ENCODE measurements at places on chromosomes 2 and 18.
A peak's percentile ranks its signal among the peaks of the same experiment; 100 is the strongest.

- no peak for DNase-seq
Observed at GRCh38 chr2:85032621-85033020, 61.7 kb downstream of the KCMF1 start.

- DNase-seq: peak; percentile 66
Observed at GRCh38 chr2:55049043-55049820, 1.0 kb downstream of the RTN4 start.

DNA sequence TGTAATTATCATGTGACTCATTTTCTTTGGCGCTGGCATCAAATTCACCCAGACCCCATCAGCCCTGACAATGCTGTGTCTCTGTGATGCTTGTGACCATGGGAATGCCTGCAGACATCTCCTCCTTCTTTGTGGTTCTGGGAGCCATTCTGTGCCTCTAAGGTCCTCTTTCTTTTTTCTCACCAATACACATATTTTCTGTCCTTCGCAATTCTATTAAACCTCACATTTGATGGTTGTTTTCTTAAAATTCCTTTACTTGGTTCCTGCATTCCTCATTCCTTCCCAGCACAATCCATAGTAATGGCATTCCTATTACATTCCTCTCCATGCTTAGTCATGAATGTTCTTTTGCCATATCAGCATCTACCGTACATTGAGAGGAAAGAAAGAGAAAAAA, 375.3 kb downstream of the PIK3C3 start:
- no peak for DNase-seq

GRCh38 chr2:37228788-37229187, 2.6 kb downstream of the CEBPZ start:
- DNase-seq: no peak

DNA sequence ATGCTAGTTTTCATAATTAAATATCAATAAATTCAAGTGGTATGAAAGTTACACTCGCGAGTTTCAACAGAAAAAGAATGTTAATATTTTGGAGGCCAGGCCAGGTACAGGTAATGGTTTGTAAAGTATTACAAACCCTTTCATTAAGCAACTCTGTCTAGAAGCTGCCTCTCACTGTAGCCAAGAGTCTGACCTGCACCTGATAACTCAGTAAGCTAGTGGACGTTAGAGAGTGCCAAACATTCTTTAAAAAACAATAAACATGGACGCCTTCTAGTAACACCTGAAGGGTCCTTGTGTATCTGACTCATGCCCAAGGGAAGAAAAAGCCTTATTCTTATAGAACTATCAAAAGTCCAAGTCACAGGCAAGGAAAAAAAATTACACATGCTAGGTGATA, 70.2 kb downstream of the MBD2 start:
- no peak for DNase-seq

Data from NCI-H748 treated with DMSO at 0.1 percent for 48 hours (cell line).